SK-N-SH (cell line): ENCODE measurements at places on chromosomes 1 and 21. TPM values are rescaled to one million over a fixed set of nuclear protein-coding genes. Genes with fewer than 3 reads are reported as not detected.

Gene CLCNKB
- 0.37 and 0.41 TPM in 2 replicates for polyA plus RNA-seq

DNA sequence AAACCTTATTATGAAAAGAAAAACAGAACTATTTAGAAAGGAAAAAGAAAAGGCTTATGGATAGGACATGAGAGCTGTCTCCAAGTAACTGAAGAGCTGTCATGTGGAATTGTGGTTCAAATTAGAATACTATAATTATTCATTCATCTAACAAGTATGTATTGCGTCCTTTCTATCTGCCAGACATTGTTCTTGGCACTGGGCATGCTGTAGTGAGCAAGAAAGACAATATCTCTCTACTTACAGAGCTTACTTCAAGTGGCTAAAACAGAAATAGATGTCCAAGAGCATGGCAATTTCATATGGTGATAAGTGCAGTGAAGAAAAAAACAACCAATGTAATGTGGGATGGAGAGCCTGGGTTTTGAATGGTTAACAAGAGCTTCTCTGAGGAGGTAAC is 413.0 kb downstream of the DPYD start:
- H3K27ac ChIP-seq, result no peak overlapping the region; the same call in 1 of the 2 replicates
- H3K36me3 ChIP-seq, result peaks cover 29% of the 10 kb centered on the region
- H3K4me3 ChIP-seq, result no peak overlapping the region
- no peak for DNase-seq
- no peaks in the 10 kb centered on the region for H3K4me1 ChIP-seq

DNA sequence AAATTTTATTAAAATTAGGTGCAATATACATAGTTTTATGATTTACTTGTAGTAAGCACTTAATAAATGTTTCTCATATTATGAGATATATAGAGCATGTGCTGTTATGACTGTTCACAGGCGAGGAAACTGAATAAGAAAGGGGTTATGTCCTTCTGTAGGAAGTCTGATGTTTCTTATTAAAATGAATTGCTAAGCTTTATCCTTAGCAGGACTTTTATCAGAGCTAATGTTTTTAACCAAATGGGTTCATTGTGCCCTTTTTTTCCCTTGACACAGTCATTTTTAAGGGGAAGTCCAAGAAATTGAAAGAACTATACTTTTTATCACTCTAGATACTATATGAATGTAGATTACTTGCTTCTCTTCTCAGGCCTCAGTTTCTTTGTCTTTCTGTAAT is 285.2 kb downstream of the PTPRC start:
- no peaks in the 10 kb centered on the region for H3K36me3 ChIP-seq
- DNase-seq, result no peak
- H3K4me1 ChIP-seq, result no peaks in the 10 kb centered on the region; the same call in 1 of the 2 replicates
- H3K27me3 ChIP-seq, result no peaks in the 10 kb centered on the region
- no peak overlapping the region for H3K4me3 ChIP-seq

DNA sequence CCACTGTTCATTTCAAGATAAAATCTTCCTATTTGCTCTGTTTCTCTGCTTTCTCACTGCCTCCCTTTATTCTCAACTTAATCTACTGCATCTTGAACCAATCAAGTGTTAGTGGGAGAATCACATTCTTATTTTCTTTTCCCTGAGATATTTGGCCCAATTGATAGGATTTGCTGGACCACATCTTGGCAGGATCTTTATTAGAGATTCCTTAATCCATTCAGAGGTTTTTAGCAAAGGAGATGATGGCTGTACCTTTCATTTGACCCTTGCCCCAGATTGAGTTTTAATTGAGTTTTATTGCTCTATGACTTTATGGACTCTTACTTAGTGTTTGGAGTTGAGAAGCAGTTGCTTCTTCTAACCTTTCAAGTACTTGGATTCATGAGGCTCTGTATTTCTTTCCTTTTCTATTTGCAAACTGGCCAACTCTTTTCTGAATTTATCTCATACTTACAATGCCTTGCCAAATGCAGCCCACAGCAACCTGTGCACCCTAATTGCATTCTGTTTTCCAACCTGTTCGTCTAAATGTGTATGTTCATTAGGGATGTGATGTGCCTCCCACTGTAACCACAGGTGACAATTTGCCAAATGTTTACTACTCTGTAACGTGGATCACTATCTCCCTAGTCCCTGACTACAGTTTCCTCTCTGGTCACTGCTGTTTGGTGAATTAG is 274.8 kb upstream of the KAZN start:
- H3K27ac ChIP-seq, result no peak overlapping the region
- no peak for DNase-seq
- H3K36me3 ChIP-seq, result no peaks in the 10 kb centered on the region
- H3K27me3 ChIP-seq, result no peaks in the 10 kb centered on the region

DNA sequence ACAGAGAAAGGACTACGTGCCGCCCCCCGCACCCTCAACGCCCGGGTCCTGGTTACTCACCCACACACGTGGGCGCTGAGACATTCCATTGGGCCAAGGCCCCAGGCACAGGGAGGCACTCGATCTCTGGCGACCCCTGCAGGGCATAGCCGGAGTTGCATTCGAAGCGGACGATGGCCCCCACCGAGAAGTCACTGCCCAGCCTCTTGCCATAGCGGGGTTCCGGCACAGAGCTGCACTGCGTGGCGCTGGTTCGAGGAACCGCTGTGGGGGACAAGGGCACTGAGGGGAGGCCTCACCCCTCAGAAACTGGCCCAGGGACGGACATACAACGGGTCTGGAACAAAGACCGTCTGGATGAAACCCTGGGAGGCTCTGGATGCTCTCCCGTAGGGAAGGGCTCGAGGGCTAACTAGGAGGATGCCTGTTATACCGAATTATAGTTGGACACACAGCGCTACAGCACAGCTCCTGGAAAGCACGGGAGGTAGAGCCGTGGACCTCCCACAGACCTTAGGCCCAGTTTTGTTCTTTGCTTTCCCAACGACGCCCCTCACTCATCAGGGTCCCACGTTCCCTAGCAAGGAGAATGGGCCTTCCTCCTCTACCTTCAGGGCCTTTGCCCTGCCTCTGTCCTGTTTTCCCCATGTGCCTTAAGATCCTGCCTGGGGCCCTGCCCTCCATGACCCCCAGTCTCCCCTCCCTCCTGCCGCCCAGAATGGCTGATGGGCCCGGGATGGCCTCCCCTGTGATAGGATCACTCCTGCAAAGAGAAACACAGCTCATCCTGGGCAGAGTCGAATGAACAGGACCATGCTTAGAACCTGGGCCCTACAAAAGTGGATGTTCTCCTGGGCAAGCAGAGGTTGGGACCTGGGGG is 152.8 kb downstream of the ZSCAN20 start:
- no peaks in the 10 kb centered on the region for H3K27me3 ChIP-seq
- no peaks in the 10 kb centered on the region; the same call in 1 of the 2 replicates for H3K4me1 ChIP-seq
- DNase-seq, result peak; percentile 38

DNA sequence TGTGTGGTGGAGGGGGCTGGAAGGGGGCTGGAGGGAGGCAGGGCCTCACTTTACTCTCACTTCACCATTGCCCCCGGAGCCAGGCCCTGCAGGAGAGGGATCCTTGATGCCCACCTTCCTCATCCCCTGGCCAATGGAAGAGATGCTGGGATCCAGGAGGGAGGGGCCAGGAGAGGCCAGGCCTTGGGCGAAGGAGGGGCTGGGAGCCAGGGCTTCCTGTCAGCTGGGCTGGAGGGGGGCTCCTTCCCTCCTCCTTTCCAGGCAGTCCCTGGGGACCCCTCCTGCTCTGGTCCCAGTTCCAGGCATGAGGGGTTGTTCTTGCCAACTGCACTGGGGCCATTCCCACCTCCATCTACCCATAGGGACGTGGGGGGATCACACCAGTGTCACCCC is 5.7 kb downstream of the AHDC1 start:
- peak; percentile 74 for DNase-seq
- no peaks in the 10 kb centered on the region for H3K27me3 ChIP-seq
- H3K4me3 ChIP-seq, result peak overlapping the region; percentile 33; the same call in 1 of the 2 replicates
- H3K36me3 ChIP-seq, result no peaks in the 10 kb centered on the region; the same call in 1 of the 2 replicates

DNA sequence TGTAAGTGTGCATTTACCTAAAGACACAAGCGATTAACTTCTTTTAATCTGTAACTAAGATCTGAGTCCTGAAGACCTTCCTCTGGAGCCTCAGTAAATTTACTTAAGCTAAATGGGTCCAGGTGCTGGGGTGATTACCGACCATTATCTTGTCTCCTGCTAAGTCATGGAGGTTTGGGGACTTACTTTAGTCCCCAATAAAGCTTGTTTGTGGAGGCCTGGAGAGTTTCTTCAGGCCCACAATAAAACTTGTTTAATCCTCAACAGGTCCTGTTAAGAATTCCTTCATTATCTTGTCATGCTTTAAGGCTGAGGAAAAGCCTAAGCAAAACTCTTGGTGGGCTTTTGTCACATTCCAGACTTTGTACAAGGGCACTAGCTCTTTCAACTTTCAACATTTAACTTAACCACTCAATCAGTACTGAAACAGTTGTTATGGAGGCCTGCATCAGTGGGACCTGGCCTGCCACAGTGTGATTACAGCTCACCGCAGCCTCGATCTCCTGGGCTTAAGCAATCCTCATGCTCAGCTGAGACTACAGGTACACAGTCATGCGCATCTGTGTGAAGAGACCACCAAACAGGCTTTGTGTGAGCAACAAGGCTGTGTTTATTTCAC is 84.0 kb downstream of the FMO4 start:
- H3K27ac ChIP-seq, result no peak overlapping the region
- H3K27me3 ChIP-seq, result no peaks in the 10 kb centered on the region
- no peaks in the 10 kb centered on the region for H3K36me3 ChIP-seq
- DNase-seq, result no peak
- H3K4me3 ChIP-seq, result no peak overlapping the region

DNA sequence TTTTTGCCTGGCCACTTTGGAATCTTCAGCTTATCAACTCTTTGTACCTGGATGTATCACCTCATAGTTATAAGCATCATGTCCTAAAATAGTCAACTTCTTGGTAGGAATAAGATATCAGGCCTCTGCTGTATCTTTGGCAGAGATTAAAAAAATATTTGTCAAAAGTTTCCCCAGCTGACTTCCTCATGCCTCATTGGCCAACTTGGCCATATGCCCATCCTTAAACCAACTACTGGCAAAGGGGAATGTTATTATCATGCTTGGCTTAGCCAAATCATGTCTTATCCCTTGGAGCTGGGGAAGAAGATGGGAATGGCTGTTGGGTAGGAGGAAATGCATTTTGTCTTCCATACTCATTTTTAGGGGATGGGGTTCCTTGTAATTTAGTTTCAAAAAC is 23.4 kb downstream of the NFASC start:
- H3K27me3 ChIP-seq, result no peaks in the 10 kb centered on the region; the same call in 1 of the 2 replicates
- H3K36me3 ChIP-seq, result no peaks in the 10 kb centered on the region
- no peak overlapping the region for H3K27ac ChIP-seq
- H3K4me3 ChIP-seq, result no peak overlapping the region
- no peak for DNase-seq

DNA sequence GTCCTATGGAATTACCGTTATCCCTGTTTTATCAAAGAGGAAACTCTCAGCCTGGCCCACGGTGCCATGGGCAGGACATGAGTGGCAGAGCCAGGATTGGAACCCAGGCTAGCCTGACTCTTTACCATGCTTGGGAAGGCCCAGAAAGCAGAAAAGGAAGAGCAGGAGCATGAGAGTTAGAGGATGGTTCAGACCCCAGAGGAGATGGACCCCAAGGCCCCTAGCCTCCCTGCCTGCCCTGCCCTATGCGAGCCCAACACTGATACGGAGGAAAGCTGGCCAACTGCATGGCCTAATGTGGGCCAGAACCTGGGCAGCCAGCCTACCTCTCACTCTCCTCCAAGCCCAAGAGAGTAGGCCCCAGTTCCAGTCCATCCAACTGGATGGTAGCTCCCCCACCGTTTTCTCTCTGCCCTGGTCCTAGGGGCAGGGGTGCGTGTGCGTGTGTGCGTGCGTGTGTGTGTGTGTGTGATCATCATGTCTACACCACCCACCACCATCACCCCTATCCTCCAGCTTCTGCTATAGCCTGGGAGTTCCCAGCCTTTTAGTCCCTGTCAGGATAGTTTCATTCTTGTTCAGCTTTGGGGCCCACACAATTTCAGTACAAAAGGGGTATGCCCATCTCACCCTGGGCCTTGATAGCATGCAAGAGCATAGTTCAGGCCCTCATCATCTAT is 15.4 kb upstream of the MEX3A start:
- H3K4me1 ChIP-seq, result peaks cover 20% of the 10 kb centered on the region; the same call in 1 of the 2 replicates
- H3K36me3 ChIP-seq, result peaks cover 3% of the 10 kb centered on the region
- no peak for DNase-seq
- H3K27ac ChIP-seq, result peak overlapping the region; percentile 85; the same call in 1 of the 2 replicates
- no peaks in the 10 kb centered on the region for H3K27me3 ChIP-seq

GRCh38 chr1:17094664-17095063 is 24.6 kb downstream of the PADI2 start:
- no peaks in the 10 kb centered on the region for H3K4me1 ChIP-seq
- H3K36me3 ChIP-seq, result no peaks in the 10 kb centered on the region
- no peaks in the 10 kb centered on the region for H3K27me3 ChIP-seq
- no peak for DNase-seq

GRCh38 chr1:57192222-57192621 is 226.4 kb upstream of the C8B start:
- no peak for DNase-seq
- H3K27ac ChIP-seq, result no peak overlapping the region
- H3K36me3 ChIP-seq, result no peaks in the 10 kb centered on the region
- no peaks in the 10 kb centered on the region for H3K4me1 ChIP-seq
- H3K4me3 ChIP-seq, result no peak overlapping the region

Gene LCE3E
- polyA plus RNA-seq, result not detected in 2 replicates

- peak; percentile 72 for DNase-seq
- H3K36me3 ChIP-seq, result peaks cover 29% of the 10 kb centered on the region
- no peak overlapping the region for H3K27ac ChIP-seq
- H3K4me1 ChIP-seq, result no peaks in the 10 kb centered on the region
- no peaks in the 10 kb centered on the region for H3K27me3 ChIP-seq
These were observed 514 bp downstream of the TPRG1L start for GRCh38 chr1:3625151-3625907.

Gene HSD11B1
- polyA plus RNA-seq, result 0.23 and 0.37 TPM in 2 replicates

Gene INKA2
- polyA plus RNA-seq, result 1.1 and 1.2 TPM in 2 replicates

Gene CNTN2
- polyA plus RNA-seq, result 0.02 and 0.03 TPM in 2 replicates

Gene COL18A1
- polyA plus RNA-seq, result 93.6 and 118 TPM in 2 replicates

Gene KLF17
- 0.21 and 0.26 TPM in 2 replicates for polyA plus RNA-seq

DNA sequence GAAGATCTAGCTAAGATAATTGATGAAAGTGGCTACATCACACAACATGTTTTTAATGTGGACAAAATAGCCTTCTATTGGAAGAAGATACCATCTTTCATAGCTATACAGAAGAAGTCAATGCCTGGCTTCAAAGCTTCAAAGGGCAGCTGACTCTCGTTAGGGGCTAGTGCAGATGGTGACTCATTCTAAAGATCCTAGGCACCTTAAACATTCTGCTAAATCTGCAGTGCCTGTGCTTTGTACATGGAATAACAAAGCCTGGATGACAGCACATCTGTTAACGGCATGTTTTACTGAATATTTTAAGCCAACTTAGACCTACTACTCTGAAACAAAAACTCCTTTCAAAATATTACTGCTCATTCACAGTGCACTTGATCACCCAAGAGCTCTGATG is 65.6 kb upstream of the USP24 start:
- no peaks in the 10 kb centered on the region for H3K27me3 ChIP-seq
- no peak overlapping the region for H3K4me3 ChIP-seq
- peak overlapping the region; percentile 9; the same call in 1 of the 2 replicates for H3K27ac ChIP-seq
- H3K4me1 ChIP-seq, result 0 out of 2 replicates have a peak, but pooled peaks cover 5% of the 10 kb centered on the region
- H3K36me3 ChIP-seq, result no peaks in the 10 kb centered on the region

- H3K36me3 ChIP-seq, result no peaks in the 10 kb centered on the region
- no peaks in the 10 kb centered on the region for H3K4me1 ChIP-seq
- DNase-seq, result no peak
- H3K27ac ChIP-seq, result peak overlapping the region; percentile 37
- no peak overlapping the region for H3K4me3 ChIP-seq
These were observed 61.4 kb upstream of the CXADR start for GRCh38 chr21:17451364-17451891.
